NCI-H187 (cell line): ENCODE measurements at places on chromosomes 1 and 21.
A peak's percentile ranks its signal among the peaks of the same experiment; 100 is the strongest.

DNA sequence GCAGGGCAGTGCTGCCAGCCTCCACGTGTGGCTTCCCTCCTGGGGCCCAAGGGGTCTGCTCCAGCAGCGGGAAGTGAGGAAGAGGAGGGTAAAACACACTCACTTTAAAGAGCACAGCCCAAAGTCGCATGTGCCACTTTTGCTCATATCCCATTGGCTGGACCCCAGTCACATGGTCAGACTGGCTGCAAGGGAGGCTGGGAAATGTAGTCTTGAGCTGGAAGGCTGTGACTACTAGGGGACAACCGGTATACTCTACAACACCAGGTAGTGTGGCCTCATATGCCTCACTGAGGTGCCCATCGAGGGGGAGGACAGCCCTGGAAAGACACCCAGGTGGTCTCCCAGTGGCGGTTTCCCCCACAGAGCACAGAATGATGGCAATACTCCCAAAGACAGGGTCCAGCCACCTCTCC is 45.2 kb downstream of the CAMK2N1 start:
- DNase-seq = peak; percentile 11

DNA sequence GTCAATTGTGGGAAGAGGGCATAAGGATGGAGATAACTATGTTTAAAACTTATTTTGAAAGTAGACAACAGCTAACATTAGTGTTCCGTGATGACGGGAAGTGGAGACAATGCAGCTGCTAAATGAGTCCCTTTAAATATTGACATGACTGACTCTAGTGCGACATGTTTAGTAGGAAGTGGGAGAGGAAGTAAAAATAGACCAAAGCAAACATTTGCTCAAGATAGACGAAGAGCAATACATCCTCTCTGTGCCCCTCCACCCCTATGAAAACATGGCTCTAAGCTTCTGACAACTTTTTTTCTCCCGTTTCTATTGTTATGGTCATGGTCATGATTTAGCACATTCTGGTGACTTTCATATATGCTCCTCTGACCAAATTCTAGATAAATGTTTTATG is 60.0 kb upstream of the HMCN1 start:
- no peak for DNase-seq

- DNase-seq = no peak
Measured at GRCh38 chr21:34967509-34968289, 81.4 kb downstream of the RUNX1 start.

DNA sequence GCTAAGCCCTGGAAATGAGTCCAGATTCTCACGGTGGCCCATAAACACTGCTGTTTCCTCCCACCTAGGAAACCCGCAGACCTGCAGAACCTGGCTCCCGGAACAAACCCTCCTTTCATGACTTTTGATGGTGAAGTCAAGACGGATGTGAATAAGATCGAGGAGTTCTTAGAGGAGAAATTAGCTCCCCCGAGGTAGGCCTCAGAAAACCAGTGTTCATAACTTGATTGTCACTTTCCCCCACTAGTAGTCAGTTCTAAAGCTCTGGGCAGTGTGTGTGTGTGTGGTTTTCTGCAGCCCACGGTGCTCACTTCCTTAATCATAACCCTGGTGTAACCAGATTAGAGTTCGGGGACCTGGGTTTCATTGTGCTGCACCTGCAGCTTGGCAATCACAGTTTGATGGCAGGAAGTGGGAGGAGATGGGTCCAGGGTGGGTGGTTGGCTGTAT is 39.1 kb downstream of the CLIC6 start:
- DNase-seq = no peak

- DNase-seq = no peak
Measured at GRCh38 chr21:41772351-41773080, 5.7 kb upstream of the RIPK4 start.

DNA sequence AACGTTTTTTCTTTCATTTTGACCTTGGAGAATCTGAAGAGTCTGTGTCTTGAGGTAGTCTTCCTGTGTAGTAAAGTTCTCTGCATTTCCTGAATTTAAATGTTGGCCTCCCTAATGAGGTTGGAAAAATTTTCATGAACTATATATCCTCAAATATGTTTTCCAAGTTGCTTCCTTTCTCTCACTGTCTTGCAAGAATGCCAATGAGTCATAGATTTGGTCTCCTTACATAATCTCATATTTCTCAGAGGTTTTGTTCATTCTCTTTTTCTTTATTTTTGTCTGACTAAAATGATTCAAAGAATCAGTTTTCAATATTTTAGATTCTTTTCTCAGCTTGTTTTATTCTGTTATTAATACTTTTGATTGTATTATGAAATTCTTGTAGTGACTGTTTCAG is 87.6 kb downstream of the DRAM2 start:
- DNase-seq = no peak

GRCh38 chr1:63724375-63724899 is 49.4 kb upstream of the ROR1 start:
- no peak for DNase-seq

GRCh38 chr1:56200896-56201295 is 378.5 kb downstream of the PLPP3 start:
- DNase-seq = no peak

- no peak for DNase-seq
Measured at GRCh38 chr1:157124855-157125254, 13.3 kb downstream of the ETV3 start.

- no peak for DNase-seq
Measured at GRCh38 chr1:43868741-43869067, 64.9 kb upstream of the ARTN start.

DNA sequence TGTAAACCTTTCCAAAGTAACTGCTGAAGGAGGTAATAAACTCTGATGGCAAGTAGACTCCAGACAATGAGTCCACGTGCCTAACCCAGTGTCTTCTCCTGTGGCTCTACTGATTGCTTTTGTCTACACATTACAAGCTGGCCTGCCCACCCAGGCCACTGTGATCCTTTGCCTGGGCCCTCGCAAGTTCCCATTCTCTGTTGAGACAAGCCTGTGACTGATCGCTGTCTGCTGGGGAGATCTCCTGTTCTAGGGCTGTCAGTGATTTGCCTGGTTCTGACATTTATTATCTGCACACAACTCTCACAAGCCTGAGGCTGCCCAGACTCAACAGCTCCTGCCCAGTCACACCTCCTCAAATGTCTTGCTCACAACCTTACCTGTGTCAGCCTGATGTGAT is 81.4 kb downstream of the CYYR1 start:
- DNase-seq = no peak

GRCh38 chr1:220011620-220012019 is 34.7 kb downstream of the EPRS1 start:
- no peak for DNase-seq

DNA sequence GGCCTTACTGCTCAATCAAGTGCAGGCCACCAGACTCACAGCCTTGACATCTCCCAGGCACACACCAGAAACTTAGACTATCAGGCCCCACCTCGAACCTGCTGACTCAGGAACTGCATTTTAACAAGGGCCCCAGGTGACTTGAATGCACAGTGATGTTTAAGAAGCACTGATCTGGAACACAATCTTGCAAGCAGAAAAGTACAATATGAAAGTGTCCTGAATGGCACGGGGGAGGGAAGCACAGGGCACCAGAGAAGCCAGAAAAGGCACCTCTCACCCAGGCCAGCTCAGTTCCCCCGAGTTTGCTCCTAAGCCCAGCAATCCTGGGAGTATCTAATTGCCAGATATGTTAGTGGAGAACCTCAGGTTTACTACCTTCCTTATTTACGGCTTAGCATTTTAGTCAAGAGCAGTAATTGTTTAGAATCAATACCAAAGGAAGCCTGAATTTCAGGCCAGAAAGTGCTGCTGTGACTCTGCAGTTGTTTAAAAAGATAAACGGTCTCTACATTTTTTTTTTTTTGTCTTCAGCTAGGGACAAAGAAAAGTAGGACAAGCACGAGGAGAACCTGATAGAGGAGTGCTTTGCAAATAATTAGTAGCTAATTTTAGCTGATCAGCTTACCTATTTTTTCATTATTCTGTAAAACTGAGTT is 50.9 kb upstream of the CDC42BPA start:
- DNase-seq = no peak

- no peak for DNase-seq
Measured at GRCh38 chr1:90841473-90841872, 124.4 kb upstream of the BARHL2 start.
